Endothelial cell of umbilical vein (primary cell): ENCODE measurements at places on chromosomes 16 and 17. TPM values are rescaled to one million over a fixed set of nuclear protein-coding genes. Genes with fewer than 3 reads are reported as not detected.

GRCh38 chr17:48915459-48916282 is 7.5 kb downstream of the UBE2Z start:
- H3K4me3 ChIP-seq: no peak overlapping the region
- peaks cover 9% of the 10 kb centered on the region for H3K4me1 ChIP-seq
- H3K27me3 ChIP-seq: no peaks in the 10 kb centered on the region
- peak; percentile 47 for DNase-seq
- peaks cover 32% of the 10 kb centered on the region for H3K36me3 ChIP-seq

GRCh38 chr16:71974068-71974818 is 26.0 kb downstream of the PKD1L3 start:
- no peaks in the 10 kb centered on the region for H3K27me3 ChIP-seq
- H3K4me3 ChIP-seq: no peak overlapping the region
- no peak for DNase-seq
- no peaks in the 10 kb centered on the region for H3K36me3 ChIP-seq
- H3K4me1 ChIP-seq: no peaks in the 10 kb centered on the region

DNA sequence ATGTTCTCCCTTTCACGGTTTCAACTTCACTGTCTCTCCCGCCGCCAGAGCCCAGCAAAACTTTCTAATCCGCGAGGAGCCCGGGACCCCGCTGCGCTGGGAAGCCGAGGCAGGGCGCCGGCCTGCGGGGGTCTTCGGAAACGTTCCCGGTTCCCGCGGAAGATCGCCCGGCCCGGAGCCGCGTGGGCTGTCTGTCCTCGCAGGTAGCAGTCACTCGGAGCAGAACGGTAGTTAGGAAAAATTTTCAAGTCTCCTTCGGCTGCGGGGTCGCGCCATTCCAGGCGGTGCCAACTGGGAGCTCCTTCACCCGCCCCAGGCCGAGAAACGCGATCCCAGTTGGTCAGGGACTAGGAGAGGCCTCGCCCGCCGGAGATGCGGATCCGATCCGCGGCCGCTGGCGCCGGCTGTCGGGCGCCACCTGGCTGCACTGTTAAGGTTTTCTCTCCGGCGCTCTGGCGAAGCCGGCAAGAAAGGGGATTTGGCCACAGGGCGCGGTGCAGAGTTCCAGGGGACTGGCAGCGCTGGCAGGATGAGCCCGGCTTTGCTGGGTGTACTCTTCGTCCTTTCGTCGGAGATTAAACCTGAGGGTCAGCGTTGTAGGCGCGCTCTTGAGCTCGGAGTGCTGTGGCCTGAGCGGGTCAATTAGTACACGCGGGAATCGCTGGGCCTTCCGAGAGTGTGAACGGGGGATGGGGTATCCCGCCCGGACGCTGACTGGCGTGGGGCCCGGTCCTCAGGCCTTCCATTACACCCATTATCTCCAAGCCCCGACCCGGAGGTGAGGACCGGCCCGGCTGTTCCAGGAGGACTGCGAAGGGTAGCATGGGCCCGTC is 135.4 kb downstream of the KCNJ12 start:
- H3K4me3 ChIP-seq: peak overlapping the region; percentile 40
- DNase-seq: peak; percentile 87
- no peaks in the 10 kb centered on the region for H3K36me3 ChIP-seq

DNA sequence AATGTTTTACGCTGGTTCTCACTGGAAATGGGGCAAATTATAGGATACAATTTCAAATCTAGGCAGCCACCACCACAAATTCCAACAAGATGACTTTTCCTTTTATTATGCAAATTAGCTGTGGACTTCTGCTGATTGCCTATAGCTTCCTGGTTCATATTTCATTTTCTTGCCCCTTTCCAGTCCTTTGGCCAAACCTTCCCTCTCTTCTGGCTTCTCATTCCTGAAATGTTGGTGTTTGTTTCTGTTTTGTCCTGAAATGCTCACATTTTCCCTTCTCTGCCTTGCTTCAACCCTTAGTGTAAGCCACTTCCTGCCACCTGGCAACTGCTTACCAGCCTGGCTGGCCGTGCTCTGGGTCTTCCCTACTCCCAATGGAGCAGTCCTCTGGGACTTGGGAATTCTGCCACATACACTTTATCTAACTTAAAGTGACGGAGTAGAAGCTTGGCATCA is 14.0 kb downstream of the PRSS54 start:
- H3K27ac ChIP-seq: no peak overlapping the region
- H3K27me3 ChIP-seq: peaks cover 10% of the 10 kb centered on the region
- no peak overlapping the region for H3K4me3 ChIP-seq
- DNase-seq: no peak

The LGALS9B gene
- not detected in 2 replicates for total RNA-seq

The ATP1B2 gene
- not detected in 2 replicates for total RNA-seq
